GM23248 (cell line): ENCODE measurements at places on chromosomes 7 and 10.

GRCh38 chr10:70901276-70901878, 13.0 kb upstream of the PCBD1 start:
- no peak for DNase-seq

DNA sequence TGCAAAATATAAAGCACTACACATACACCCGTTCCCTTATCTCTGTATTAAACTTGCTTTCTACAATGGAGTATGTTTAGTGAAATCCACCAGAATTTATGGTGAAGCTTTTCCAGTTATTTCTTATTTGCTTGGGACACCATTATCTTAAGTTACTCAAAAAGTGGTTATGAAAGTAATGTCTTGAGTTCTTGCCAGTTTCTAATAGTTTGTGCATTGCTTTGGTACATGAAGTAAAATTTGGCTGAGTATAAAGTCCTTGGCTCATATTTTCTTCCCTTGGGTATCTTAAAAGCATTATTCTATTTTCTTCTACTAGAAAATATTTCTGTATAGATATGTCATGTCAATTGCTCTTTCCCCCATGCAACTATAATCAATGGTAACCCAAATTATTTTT, 85.2 kb downstream of the POLR1F start:
- DNase-seq = no peak

DNA sequence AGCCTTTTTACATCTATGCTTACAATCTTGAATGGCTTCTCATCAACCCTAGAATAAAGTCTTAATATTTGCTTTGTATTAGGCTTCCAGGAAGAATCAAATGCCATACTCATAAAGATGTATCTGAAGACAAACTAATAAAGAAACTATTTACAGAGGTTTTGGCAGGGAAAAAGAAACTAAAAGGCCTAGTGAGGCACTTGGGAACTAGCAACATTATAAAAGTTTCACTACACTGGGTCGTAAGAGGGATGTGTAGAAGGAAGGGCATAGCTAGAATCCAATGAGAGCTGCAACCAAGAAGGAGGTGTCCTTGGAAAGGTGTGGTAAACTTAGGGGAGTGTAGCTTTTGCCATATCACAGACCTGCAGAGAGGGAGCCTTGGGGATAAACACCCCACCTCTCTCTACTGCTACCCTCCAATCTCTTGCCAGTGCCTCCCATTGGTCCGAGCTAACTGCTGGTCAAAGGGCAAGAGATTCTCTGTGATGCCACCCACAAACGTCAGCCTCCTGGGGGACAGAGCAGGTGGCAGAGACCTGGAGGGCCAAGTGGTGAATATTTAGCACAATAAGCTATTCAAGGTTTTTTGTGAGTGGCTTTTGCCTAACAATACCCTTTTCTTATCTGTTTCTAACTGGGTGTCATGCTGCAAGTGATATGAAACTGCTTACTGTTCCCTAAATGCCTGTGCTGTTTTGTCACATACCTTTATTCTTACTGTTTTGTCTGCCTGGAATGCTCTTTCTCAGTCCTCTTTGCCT, 60.7 kb downstream of the CPED1 start:
- no peak for DNase-seq

- DNase-seq = no peak
Measured at GRCh38 chr7:141874787-141875186, 33.5 kb upstream of the PRSS37 start.
